A549 (cell line): ENCODE measurements at places on chromosomes 5 and 9. TPM values are rescaled to one million over a fixed set of nuclear protein-coding genes. Genes with fewer than 3 reads are reported as not detected.

- DNase-seq: no peak
Measured at GRCh38 chr5:160169326-160169725, 50.1 kb upstream of the PWWP2A start.

Gene PCDHGB4
- polyA plus RNA-seq: 0.90 to 1.6 TPM (median 1.1 TPM) in 3 replicates

Gene SPINK4
- not detected in 3 replicates for polyA plus RNA-seq

- no peak for DNase-seq
Measured at GRCh38 chr5:145483212-145483611, 351.9 kb downstream of the PRELID2 start.

Gene PCDHB13
- polyA plus RNA-seq: 0.05 to 0.08 TPM (median 0.08 TPM) in 3 replicates

- DNase-seq: no peak
Measured at GRCh38 chr5:90916947-90917800, 358.6 kb downstream of the ADGRV1 start.

DNA sequence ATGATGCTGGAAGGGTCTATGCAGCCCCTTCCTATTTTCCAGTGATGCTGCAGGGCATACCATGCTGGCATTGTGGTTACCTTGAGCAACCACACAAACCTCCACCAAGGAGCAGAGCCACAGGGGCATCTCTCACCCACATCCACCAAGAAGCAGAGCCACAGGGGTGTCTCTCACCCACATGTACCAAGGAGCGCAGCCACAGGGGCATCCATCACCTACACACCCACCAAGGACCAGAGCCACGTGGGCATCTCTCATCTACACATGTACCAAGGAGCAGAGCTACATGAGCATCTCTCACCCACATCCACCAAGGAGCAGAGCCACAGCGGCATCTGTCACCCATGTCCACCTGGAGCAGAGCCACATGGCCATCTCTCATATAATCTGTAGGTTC is 8.8 kb upstream of the GM2A start:
- DNase-seq: no peak

Gene FCN1
- not detected in 3 replicates for polyA plus RNA-seq

DNA sequence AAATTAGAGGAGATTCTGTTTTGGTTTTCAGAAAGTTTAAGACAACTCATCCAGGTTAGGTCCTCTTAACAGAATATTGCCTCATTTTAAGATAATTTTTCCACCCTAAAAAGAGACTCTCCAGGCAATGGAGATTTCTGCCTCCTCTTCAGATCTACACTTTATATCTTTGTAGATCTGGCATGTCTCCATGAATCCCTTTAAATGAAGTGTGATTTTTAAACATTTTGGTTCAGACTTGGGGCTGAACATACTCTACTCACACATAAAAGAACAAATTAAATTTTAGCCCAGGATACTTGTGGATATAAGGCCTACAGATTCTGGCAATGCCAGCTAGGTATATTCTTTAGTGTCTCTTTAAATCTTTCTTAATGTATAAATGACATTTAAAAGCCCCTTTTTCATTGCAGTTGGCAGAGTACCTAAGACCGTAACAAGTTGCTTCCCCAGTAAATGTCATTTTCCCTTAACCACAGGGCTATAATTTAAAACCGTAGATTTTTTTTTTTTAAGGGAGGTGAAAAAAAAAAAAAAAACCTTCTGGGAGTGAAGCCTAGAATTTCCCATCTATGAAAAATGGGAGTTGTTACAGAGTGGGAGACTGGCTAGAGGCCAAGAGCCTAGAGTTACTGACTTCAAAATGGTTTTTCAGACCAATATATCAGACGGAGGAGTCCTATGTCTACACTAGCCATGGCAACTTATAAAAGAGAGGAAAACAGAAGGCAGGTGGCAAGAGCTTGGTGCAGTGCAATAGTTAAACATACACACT is 207.8 kb upstream of the TARS1 start:
- DNase-seq: no peak

- DNase-seq: peak; percentile 49
Measured at GRCh38 chr5:121366515-121366914, 485.2 kb upstream of the FTMT start.

DNA sequence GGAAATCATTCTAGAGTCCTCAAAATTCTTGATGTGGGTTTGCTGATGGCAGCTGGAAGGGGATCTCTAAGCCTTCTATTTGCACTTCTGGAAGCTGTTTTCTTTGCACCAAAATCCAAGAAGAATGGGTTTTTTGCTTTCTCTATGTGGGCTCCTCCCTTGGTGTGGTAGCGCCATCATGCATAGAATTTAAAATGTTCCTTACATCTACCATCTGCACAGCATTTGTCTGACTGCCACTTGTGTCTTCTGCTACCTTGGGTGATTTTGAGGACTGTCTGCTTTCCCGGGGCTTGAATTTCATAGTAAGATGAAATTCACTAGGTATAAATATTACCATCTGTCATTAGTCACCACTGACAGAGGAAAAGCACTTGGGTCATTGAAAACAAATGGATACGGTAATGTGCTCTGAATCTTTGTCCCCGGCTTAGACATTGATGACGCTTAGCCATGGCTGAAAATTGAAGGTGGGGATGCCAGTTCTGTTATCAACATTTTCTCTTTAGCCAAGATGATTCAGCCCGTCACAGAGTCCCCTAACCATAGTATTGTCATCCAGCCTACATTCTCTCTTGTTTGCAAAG is 30.0 kb downstream of the SNX30 start:
- DNase-seq: no peak

DNA sequence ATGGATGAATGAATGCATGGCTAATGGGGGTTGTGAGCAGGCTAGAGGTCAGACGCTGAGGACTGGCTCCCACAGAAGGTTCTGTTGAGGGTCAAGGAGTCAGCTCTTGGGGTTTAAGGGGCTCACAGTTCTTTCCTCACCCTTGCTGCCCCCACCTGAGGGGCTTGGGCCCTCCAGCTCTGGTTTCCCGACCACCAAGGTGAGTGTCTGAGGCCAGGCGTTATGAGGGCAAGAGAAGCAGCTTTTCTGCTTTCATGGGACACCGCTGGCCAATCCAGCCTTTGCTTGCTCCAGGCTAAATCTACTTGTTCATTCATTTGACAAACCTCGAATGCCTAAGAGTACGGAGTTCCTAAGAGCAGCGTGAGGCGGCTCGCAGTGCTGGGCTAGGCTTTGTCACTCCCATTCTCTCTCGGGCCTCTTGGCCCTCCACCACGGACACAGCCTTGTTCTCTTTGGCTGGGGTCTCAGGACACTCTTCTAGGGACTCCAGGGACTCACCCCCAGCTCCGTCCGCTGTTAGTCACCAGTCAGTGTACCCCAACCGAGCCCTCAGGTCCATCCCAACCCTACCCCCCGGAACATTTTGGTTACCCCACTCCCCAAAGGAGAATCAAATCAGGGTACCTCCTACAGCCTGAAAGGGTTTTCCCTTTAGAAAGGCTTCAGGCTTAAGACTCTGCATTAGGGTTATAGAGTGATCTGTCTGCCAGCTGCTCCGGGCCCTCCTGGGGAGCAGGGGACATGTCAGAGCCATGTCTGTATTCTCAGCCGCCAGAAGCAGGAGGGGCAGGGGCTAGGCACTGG is 210.1 kb upstream of the MVB12B start:
- no peak for DNase-seq

Gene PTPRD
- polyA plus RNA-seq: 0.29 to 0.39 TPM (median 0.36 TPM) in 3 replicates

- DNase-seq: no peak
Measured at GRCh38 chr9:109730228-109730627, 49.8 kb upstream of the PALM2AKAP2 start.

Gene CARTPT
- not detected in 3 replicates for polyA plus RNA-seq
